ENCODE measurements at places on chromosomes 6 and 20.

- DNase-seq: no peak
Observed at GRCh38 chr6:41790045-41790444, 2.6 kb downstream of the TOMM6 start.

DNA sequence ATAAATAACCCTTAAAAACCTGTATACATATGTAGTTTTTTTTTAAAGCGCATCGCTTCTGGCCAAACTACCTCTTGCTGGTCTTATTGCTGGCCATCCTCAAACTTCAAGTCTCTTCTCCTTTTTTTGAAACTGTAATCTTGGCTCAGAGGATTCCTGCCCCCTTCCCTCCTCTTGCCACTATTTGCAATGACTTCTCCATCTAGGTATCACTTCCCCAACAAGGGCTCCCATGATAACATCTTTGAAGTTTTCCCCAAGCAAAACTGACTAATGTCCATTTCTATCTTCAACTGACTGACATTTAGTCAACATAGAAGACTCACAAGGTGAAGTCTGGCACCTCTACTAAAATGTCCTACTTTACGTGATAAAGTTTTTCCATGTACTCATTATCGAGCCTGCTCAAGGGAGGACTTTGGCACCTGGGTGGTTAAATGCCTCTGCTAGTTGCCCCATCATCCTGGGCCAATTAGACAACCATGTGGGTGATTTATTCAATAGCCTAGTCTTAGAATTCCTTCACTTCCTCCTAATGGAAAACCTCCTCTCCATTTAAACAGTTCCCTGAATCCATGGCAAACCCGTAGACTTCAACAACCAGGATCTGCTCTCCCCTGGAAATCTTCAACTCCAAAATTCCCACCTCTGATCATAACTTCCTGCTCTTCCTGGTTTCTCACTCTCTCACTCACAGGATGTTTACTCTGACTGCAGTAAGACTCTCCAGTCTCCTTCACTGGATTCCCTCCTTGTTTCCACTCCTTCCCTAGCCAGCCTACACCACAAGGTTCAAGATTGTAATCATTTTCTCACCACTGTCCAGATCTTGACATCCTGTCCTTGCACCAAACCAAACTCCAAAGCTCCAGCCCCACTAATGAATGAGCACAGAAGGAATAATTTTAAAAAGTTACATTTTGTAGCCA is 9.4 kb upstream of the PLAGL1 start:
- DNase-seq: no peak

GRCh38 chr6:139819776-139820175 is 445.3 kb upstream of the CITED2 start:
- no peak for DNase-seq

GRCh38 chr6:36758516-36759147 is 61.0 kb downstream of the RAB44 start:
- DNase-seq: no peak

GRCh38 chr6:75012018-75012417 is 193.8 kb downstream of the COL12A1 start:
- DNase-seq: no peak

- DNase-seq: no peak
Observed at GRCh38 chr6:29945281-29945820, 3.0 kb downstream of the HLA-A start.

GRCh38 chr6:144075875-144076274 is 19.5 kb downstream of the SF3B5 start:
- no peak for DNase-seq

DNA sequence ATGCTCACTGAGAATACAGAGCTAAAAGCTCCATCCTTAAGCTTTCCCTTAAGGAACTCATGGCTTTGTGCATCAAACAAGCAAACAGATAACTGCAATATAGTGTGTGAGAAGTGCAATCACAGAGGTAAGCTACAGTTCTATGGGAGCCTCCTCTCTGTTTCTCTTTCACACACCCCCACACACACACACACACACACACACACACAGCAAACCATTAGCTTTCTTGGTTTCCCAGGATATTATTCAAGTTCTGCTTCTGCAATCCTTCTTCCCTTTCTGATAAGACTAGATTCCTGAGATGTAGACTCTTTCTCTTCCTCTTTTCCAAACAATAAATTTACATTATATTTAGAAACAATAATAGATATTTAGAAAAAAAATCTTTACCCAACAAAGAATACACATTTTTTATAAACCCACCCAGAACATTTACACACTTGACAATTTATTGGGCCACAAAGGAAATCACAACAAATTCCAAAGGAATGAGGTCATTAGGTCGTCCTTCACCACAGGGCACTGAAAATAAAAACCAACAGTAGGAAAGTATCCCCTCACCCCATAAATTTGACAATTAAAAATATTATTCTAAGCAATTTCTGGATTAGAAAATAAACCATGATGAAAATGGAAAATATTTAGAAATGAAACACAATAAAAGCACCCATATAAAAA is 9.3 kb upstream of the GFOD1 start:
- no peak for DNase-seq

DNA sequence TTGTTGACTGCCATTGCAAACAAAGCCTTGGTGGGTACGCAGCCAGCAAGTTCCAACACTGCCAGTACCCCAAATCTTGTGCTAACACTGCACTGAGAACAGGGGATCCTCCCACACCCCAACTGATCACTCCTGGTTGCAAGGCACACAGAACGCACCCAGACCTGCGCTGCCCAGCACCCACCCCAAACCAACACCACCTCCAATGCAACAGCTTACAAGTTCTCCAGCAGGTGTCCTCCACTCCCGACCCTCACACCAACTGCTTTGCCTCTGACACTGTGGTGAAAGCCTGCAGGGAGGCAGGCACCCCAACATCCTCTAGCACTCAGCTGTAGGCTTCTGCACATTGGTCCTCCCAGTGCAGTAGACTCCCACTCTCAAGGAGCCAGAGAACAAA is 39.3 kb upstream of the EYS start:
- DNase-seq: no peak

- DNase-seq: peak; percentile 3
Observed at GRCh38 chr20:11452326-11452725, 465.4 kb upstream of the BTBD3 start.

- DNase-seq: peak; percentile 7
Observed at GRCh38 chr6:5763871-5764270, 242.9 kb downstream of the NRN1 start.

- DNase-seq: no peak
Observed at GRCh38 chr6:55853008-55854001, 22.1 kb downstream of the BMP5 start.

GRCh38 chr6:43575105-43575771 is 600 bp downstream of the XPO5 start:
- DNase-seq: peak; percentile 18

GRCh38 chr6:151847064-151847463 is 39.6 kb downstream of the ESR1 start:
- DNase-seq: peak; percentile 31

All from common myeloid progenitor, CD34-positive (primary cell).